ENCODE measurements at places on chromosomes 13 and 19.

DNA sequence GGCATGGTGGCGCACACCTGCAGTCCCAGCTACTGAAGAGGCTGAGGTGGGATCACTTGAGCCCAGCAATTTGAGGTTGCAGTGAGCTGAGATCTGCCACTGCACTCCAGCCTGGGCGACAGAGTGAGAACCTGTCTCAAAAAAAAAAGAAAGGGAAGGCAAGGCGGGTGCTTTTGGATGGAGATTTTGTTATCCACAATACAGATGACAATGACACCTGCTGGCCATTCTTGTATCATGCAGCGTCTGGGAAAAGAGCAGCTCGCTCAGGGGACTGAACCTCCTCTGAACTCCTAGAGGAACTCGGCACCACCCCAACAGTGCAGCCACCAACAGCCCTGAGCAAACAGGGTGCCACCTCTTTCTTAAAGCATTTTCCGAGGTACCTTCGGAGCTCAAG, 22.8 kb downstream of the HAUS8 start:
- peak; percentile 19 for DNase-seq

GRCh38 chr13:23074075-23074828, 106.5 kb upstream of the SGCG start:
- no peak for DNase-seq

- peak; percentile 88 for DNase-seq
Observed at GRCh38 chr19:11987405-11988281, 22.8 kb downstream of the ZNF763 start.

- DNase-seq: no peak
Observed at GRCh38 chr13:38002606-38003005, 133.0 kb upstream of the TRPC4 start.

DNA sequence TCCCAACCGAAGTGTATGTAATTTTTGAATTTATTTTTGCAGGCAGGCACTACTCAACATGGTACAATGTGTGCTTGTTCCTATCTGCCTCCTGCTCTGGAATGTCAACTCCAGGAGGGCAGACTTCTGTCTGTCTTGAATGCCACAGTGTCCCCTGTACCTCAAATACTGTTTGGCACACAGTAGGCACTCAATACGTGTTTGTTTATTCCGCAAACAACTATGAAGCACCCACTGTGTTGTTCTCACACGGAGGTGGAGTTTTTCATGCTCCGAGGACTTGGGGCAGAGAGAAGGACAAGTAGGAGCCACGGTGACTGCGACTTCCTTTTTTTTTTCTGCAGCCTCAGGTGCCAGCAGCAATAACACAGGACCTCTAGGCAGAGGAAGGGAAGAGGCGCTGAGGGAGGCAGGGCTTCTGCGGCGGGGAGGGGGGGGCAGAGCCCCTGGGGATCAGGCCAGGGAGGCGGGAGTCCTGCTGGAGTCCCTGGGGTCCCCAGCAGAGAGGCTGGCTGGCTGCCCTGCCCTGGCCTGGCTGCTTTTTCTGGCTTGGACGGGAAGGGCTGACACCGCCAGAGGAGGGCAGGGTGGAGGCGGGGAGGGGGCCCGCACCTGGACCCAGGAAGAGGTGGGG, 29.3 kb upstream of the TNFAIP8L1 start:
- DNase-seq: no peak

DNA sequence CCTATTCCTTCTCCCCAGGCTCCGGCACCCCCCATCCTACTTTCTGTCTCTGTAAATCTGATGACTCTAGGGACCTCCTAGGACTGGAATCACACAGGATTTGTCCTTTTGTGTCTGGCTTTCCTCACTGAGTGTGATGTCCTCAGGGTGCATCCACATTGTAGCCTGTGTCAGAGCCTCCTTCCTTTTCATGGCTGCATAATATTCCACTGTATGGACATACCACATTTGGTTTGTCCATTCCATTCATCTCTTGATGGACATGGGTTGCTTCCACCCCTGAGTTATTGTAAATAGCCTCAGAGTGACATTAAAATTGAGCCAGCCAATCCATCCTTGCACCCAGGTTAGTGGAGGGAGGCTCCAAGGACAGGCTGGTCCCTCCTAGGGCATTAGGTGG, 22.8 kb upstream of the NMRK2 start:
- no peak for DNase-seq

DNA sequence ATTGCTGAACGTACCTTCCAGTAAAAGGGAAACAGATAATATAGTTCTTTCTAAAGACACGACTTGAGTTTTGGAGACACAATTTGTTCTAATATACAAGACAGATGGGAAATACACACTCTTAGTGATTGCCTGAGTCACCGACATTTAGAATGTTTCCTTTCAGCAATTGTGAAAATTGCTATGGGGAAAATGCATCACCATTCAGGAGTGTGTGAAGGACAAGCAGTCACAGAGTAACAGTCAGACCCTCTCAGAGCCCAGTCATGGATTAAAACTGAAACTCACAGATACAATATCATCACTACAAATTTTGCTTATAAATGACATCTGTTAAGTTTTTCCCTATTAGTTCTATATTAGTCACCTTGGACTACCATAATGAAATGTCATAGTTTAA, 286.1 kb downstream of the SPRY2 start:
- peak; percentile 35 for DNase-seq

- no peak for DNase-seq
Observed at GRCh38 chr19:472005-472858, 11.4 kb upstream of the SHC2 start.

DNA sequence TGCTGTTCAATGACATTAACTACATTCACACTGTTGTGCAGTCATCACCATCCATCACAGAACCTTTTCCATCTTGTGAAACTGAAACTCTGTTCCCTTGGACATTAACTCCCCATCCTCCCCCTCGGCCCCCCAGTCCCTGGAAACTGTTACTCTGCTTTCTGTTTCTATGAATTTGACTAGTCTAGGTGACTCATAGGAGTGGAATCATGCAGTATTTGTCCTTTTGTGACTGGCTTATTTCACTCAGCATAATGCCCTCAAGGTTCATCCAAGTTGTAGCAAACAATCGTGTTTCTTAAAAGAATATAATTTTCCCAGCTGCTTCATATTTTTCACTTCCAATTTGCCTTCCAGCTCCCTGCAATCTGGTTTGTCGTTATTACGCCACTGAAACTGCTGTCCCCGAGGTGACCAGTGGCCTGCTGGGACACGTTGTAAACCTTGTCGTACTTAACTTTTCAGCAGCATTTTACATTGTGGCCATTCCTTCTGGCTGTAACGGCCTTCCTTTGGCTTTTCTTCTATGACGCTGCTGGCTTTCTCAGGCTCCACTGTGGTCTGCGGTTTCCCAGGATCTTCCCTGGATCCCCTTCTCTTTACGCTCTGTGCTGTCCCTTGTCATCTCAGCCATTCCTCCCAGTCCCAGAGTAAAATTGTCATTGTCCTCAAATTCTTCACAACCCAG, 74.0 kb downstream of the DHRS12 start:
- peak; percentile 84 for DNase-seq
